ENCODE measurements at places on chromosomes 5 and 9.

DNA sequence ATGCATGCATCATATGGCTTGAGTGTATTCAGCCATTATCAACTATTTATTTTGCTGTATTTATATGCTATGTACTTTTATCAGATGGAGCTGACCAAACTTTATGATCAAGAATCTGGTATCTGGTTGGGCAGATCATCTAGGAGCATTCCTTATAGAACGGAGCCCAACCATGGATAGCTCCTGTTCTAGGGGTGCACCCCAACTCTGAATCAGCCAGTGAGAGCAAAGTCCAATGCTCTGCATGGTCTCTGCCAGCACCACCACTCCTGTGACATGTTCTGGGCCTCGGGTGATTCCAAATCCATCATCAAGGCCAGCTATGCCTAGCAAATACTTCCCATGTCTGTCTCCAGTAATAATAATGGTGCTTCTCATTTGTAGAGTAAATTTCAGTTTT lies 517.5 kb downstream of the AGTPBP1 start:
- DNase-seq, result no peak

GRCh38 chr9:130433168-130433946 lies 11.4 kb upstream of the ASS1 start:
- no peak for DNase-seq

DNA sequence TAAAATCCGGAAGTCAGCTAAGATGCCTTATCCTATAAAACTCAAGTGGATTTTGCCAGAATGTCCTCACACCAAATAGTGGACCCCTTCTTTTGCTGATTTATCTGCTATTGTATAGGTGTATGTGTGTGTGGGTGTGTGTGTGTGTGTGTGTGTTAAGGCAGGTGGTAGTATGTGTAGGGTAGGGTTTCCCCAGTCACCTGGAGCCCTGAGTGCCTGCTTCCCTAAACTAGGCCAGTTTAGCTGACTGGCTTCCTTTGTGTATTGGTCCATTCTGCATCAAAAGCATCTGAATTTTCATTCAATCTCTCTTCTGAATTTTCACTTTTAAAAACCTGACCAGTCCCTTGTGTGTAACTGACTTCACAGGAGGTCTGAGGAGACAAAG lies 42.2 kb upstream of the LCP2 start:
- DNase-seq, result no peak

DNA sequence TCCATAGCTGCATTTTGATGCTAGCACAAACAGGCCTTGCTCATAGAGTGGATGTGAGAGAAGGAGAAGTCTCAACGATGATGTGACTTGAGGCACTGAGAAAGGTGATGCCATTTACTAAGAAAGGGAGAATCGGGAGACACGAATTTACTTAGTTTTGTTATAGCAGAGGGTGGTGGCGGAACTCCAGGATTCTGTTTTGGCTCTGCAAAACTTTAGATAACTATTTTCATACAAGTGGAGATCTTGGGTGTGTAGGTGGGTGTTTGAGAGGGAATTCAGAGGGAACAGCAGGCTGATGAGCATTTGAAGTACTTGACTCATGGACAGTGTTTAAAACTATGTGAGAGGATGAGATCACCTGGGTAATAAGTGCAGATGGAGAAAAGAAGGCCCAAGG lies 43.2 kb downstream of the CACNA1B start:
- no peak for DNase-seq

DNA sequence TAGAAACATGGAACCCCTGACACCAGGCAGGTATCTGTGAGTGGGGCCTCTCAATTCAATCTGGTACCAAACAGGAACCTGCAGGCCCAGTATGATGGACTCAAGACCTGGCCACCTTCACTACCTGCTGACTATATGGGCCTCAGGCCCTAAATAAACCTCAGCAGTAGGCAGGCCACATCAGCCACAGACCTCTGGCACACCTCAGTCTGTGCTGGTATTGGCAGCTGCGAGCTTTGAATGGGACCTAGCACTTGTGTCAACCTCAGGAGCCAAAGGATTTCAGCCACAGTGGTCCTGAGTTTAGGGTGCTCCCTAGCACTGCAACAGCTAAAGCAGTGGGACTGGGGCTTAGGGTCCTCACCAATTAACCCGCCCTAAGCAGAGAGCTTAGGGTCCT lies 325.5 kb downstream of the ZNF608 start:
- DNase-seq, result no peak

- DNase-seq, result no peak
These were observed 20.8 kb downstream of the RGS3 start for GRCh38 chr9:113484258-113484730.

DNA sequence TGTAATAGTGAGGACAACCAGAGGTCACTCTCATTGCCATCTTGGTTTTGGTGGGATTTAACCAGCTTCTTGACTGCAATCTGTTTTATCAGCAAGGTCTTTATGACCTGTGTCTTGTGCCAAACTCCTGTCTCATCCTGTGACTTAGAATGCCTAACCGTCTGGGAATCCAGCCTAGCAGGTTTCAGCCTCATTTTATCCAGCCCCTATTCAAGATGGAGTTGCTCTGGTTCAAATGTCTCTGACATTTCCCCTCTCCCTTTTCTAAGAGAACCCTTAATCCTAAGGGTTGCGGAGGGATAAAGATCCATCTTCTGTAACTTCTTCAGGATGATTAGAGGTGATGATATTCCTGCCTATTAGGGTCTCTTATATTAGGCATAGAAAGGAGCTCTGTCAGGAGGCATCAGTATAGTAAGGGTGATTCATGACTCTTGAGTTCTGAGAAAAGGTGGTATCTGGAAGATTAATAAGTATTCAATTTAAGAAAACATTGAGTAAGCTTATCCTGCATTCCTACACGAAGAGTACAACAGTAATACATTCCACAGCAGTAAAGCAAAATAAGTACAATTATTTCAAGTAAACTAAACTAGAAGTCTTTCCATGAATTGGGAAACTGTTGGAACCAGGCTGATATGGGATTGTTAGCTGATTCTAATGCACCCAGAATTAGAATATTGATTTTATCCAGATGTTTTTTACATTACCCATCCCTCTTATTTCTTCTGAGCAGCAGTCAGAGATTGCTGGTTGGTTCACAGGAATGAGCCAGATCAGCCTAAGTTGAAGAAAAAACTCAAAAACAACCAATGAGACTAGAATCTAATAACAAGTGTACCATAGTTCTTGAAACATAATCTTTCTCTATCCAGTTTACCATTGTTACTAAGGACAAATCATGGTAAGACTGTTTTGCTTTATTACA lies 39.9 kb downstream of the SHC3 start:
- no peak for DNase-seq

DNA sequence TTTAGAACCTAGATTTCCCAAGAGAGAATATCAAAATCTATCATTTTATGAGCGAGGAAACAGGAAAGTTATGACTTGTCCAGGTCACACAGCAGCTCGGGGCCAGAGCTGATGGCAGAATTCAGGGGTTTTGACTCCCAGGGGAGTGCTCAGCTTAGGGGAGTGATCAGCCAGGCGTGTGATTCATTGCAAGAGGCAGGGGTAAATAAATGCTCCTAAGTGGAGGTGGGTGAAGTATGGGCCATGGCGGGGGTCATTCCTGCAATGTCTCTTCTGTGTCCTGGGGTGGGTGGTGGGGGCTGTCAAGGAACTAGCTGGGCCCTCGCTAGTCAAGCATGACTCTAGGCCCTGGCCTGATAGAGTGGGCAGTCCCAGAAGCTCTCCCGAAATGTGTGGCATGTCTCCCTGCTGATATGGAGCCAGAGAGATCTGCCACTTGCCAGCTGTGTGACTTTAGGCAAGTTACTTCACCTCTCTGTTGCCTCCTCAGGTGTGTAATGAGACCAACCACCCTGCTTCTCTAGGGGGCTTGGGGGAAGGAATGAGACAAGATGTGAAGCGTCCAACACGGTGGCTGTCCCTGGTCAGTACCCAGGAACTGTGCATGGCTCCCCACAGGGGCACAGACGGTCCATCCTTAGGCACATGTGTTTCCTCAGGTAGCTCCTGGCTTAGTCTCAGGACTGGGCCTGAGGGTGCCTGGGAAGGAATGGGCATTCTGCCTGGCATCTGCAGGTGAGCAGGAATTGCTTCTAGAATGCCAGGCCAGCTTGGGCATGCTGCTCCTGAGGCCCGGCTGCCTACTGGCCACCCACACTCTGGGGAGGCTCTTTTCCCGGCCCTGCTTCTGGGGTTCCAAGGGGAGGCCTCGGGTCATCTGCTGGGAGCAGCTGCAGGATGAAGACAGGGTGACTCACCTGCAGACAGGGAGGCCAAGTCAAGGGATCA lies 36.5 kb upstream of the SH3PXD2B start:
- no peak for DNase-seq

DNA sequence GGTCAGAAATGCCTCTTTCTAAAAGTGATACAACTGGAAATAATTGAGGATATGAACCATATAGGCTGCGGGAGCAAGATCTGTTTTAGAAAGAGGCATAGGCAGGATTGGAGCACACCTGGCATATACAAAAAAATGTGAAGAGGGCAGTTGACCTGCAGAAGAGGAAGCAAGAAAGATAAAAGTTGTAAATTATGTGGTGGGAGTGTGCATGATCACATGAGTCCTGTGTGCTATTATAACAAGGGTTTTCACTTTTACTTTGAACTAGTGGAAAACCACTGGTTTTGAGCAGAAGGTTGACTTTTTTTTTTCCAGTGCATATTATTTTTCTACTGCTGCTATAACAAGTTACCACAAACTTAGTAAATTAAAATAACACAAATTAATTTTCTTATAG lies 489.3 kb downstream of the ANXA1 start:
- DNase-seq, result no peak

DNA sequence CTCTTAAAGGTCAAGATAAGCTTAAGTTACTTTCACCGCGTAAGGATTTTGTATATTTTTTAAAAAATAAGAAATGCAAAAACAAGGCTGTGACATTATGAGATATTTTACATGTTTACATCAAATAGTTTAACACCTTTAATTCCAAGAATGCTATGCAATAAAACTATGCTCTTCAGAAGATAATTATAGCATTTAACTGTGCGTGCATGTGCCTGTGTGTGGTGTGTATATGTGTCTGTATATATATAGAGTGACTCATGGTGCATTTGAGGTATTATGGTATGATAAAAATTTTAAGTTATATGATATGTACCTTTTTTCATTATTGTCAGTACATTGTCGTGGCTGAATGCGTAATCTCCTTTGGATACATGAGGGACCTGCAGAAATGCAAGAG lies 539.3 kb downstream of the PDE4D start:
- no peak for DNase-seq

- DNase-seq, result no peak
These were observed 16.5 kb downstream of the LARS1 start for GRCh38 chr5:146165903-146166302.

- no peak for DNase-seq
These were observed 260.9 kb downstream of the KIF4B start for GRCh38 chr5:155274484-155274883.

DNA sequence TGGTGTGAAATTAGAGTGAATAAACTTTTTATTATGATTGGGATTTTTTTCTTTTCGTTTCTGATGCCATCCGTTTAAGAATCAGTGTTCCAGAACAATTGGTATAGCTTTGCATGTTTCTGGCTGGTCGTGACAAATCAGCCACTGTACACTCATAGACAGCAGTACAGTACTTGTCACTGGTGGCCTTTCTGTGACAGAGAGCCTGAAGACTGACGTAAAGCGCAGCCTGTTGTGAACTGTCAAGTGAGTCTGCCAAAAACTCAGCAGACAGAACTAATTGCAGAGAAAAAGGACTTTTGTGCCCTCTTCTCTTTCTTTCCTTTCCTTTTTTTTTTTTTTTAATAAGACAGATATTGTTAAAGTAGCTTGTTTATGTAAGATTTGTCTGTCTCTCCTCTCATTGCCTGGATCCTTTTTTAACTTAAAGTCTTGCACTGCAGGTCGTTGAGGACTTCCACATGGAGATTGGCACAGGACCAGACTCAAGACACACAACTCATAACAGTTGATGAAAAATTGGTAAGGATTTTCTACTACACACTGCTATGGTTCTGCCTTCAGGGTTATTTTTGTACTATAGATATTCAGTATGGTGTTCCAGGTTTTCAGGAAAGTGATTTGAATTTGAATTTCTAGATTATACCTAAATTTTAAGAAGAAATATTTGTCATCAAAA lies 42.7 kb downstream of the NDUFS4 start:
- DNase-seq, result no peak

GRCh38 chr5:105931881-105932421 lies 1738.8 kb downstream of the EFNA5 start:
- no peak for DNase-seq

GRCh38 chr9:113675475-113675941 lies 200.6 kb upstream of the ZNF618 start:
- no peak for DNase-seq

DNA sequence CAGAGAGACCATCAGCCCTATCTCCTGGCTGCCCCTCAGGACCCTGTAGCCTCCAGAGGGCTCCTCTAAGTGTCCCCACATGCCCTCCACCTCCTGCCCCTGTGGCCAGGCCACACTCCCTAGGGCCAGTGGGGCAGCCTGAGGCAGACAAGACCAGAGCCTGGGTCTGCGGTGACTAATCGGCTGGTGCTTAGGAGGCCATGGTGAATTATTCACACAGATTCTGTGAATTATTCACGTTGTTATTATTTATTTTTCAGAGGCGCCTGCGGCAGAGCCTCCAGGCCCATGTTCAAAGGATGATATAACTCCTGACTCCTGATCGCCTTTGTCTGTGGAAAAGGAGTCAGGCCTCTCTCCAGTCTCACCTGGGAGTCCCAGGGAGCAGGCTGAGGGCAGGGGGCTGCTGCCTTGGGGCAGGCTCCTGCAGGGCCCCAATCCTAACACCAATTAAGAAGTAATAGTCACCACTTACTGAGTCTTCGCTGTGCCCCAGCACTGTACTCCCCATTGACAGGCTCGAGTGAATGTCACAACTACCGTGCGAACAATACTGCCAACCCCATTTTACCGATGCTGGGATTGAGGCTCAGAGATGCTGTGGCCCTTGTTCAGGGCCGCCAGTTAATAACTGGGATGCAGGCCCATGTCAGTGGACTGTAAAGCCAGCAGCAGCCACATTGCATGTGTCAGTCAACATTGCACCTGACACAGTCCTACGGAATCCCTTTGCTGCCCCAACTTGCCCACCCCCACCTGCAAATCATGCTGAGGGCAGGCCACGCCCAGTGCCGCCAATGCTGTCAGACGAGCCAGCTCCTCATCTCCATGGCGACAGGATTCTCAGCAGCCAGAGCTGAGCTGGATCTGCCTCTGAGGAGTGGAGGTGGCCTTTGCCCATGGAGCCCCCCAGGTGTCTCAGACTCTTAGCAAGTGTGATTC lies 94.9 kb downstream of the PCDH1 start:
- DNase-seq, result no peak

GRCh38 chr9:137593176-137593575 lies 2.9 kb upstream of the ZMYND19 start:
- DNase-seq, result no peak

- DNase-seq, result no peak
These were observed 42.6 kb downstream of the LARP1 start for GRCh38 chr5:154797762-154798161.

DNA sequence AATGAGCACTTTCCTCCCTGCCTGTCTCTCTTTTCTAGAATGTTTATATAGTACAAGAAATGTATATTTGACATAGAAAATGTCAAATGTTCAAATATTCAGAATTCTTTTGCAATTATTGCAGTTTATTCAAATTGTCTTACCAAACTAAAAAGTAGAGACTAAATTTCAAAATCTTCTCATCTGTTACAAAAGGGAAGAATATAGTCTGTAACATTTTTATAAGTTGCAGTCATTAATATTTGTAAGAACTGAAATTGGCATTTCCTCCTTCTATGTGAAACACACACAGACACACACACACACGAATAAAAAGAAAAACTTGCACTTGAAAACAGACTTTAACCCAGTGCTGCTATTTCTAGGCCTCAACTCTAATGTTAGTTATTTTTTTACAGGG lies 56.4 kb downstream of the NR3C1 start:
- no peak for DNase-seq

GRCh38 chr9:99056886-99057664 lies 47.8 kb upstream of the TGFBR1 start:
- DNase-seq, result no peak

Data from effector memory CD4-positive, alpha-beta T cell (primary cell).